Motor neuron (in vitro differentiated cells): ENCODE measurements at places on chromosomes 2 and 18.
A peak's percentile ranks its signal among the peaks of the same experiment; 100 is the strongest.

DNA sequence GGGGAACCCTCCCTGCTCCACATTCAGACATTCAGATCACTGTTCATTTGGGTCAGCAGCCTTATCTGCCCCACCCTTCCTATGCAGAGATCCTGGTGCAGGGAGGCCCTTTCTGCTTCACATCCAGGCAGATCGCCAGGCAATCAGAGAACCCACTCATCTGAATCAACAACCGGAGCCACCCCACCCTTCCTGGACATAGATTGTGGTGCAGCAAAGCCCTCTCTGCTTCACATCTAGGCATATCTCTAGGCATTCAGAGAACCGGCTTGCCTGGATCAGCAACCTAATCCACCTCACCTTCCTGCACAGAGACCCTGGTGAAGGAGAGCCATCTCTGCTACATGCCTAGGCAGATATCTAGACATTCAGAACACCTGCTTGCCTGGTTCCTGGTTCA lies 184.5 kb upstream of the CNTNAP5 start:
- ATAC-seq = no peak

DNA sequence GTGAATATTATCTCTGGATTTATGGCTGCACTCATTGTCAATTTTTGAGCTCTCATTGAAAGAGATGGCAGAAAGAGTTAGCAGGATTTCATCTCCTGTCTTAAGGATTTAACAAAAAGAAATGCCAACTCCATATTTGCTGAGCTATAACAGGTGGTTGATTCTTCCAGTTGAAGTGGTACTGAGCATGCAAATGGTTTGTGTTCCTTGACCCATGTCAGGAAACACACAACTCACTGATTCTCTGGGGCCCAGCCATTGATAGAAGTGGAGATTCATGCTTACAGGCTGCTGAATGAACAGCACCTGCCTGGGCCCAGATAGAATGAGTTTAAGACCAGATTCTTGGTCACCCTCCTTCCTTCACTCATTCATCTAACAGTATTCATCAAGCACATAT lies 128.8 kb downstream of the CERS6 start:
- no peak for ATAC-seq

DNA sequence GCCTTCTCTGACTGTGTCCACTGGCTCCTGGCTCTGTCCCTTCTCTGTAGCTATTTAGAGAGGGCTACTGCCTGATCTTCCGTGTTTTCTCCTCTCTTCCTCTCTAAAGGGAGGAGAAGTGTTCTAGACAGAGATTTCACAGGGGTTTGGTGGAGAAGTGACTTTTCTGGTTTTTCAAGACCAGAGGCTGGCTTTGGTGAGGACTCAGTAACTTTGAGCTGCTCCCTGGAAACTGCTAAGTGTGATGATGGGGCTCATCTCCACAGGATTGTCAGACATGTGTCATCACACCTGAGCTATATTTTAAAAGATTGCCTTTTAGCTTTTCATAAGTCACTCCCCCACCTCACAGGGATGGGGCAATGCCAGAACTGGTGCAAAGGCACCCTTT lies 6.2 kb downstream of the MAL start:
- no peak for ATAC-seq

GRCh38 chr2:201257956-201258665 lies 2.2 kb upstream of the CASP8 start:
- peak; percentile 73 for ATAC-seq

DNA sequence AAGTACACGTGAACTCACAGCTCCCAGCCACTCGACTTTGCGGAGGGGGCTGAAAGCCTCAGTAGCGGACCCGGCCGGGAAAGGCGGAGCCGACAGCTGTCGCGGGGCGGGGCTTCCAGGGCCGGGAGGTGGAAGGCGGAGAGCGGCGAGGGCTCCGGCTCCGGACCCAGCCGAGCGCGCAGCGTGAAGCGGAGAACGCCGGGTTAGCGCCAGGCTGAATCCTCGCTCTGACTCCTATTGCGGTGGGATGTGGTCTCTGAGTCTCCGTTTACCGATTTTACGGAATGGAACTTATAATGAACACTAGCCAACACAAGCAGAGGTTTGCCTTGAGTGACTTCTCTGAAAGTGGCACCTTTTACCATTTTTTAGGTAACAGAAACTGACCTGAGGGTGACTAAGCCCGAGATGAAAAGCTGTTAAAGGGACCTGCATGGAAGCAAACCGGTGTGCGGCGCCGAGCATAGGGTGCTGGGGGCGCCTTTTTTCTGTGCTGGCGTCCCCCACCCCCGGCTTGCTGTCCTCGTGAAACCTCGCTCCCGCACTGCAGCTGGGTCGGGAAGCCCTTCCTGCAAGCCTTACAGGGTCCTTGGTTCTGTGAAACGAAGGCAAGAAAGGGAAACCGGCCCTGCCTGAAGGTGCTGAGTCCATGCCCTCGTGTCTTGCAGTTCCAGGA lies 72.9 kb downstream of the EN1 start:
- ATAC-seq = peak; percentile 98

GRCh38 chr2:222456479-222457077 lies 32.2 kb downstream of the SGPP2 start:
- ATAC-seq = no peak

DNA sequence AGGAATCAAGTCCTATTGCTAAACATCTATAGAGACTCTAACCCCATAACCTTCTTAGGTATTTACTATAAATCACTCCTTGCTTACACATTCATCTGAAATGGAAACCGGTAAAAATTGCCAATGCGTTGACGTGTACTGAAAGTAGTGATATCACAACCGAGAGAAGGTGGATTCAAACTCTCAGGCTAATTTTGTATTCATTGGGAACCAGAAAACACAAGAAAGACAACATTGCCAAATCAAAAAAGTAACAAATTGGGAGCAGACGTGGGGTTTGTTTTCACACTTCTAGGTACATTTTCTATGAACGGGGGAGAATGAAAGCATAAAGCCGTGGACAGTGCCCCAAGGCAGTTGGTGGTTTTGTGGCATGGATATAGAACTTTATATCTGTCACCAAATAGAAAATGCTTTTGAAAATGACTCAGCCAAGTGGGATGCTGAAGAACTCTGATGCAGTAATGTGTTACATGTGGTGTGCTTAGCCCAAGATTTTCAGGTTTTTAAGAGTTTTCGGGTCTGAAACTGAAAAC lies 155.1 kb upstream of the RASGRP3 start:
- no peak for ATAC-seq

GRCh38 chr2:8252997-8253694 lies 428.7 kb upstream of the ID2 start:
- ATAC-seq = peak; percentile 58

DNA sequence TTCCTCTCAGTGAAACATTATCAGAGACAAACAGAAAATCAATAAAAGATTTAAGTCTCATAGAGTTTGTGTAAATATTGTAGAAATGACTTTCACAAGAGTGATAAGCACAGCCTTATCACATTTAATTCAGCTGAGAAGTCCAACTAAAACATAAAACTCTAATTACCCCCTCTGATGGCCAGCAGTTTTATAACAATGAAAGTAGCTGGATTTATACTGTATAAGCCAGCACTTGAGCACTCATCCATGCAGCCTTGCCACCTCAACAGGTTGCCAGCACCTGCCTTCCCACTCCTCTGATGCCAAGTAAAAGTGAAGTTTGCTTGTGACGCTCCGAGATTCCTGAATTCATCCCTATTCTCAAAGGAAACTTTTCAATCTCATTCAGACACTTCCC lies 103.0 kb upstream of the STK39 start:
- ATAC-seq = no peak

GRCh38 chr2:41896186-41896846 lies 151.5 kb upstream of the PKDCC start:
- ATAC-seq = no peak

DNA sequence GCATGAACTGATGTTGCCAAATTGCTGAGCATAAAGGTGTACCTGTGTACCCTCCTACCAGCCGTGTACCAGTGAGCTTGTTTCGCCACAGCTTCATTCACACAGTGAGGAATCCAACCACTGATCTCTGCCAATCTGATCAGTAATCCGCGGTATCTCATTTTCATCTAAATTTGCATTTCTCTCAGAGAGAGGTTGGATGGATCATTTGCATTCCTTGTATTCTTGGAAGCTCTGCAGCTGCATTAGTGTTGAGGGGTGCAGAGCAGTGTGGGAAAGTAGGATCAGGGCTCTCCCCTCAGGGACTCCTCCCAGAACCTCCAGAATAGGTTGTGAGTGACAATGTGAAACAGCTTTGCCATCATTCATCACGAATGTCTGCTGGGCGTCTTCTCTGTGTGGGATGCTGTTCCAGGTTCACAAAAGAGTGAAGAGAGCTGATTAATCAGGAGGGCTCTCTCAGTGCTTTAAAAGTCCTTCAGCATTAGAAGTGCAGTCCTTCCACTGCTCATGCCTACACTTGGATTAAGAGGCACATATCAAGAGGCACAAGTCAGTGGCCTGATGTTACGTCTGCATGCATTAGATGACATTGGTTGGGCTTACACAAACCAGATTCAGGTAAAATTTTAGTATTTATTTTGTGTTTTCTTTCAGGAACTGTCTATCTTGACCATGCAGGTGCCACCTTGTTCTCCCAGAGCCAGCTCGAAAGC lies 7.5 kb downstream of the MOCOS start:
- ATAC-seq = no peak

DNA sequence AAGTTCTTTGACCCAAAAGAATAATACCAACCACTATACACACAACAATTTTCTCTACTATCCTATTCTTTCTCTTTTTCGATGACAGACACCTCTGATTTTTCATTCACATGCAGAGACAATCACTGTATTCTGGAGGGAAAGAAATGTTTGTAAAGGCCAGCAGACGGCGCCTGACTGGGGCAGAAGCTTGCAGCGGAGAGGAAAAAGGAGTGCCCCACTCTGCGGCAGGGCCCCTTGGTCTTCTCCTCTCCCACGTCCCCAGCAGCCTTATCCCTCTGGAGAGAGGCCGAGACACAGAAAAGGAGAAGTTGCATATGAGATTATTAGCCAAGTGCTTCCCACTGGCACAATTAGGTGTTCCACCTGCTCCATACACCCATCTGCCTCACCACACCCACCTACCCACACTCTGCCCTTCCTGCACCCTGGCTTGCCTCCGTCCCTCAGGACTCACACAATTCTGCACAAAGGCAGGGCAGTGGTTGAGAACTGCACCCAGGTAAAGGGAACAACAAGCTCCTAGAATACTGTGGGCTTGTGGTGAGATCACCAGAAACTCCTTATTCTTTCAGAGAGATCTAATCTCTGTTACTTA lies 687.3 kb downstream of the NRXN1 start:
- peak; percentile 30 for ATAC-seq

DNA sequence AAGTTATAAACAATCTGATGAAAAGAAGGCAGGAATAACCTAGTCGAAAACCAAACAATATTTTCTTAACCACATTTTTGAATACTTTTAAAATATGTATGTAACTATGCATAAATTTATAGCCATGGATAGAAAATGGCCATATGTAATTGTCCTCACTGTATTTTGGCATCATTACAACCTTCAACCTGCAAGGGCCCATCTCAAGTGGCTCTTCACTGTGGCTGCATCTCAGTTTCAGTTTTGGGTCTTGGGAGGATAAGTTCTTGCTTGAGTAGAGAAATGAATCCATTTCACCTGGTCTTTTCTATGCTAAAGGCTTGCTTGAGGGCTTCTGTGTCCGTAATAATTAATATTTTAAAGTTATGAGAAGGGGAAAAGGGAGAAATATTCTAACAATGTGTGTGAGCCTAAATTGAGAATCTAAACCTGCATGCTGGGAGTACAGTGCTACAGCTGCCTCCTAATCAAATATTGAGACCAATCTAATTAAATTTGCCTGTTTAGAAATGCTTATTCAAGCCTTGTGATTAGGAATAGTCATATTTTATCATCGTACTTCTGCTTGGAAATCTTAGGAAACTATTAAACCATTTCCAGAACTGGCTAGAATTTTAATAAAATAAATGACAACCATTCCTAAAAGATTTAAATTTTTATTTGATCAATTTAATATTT lies 92.5 kb downstream of the EML4 start:
- ATAC-seq = no peak

- no peak for ATAC-seq
These were observed 113.7 kb downstream of the TTC27 start for GRCh38 chr2:32741575-32741974.

DNA sequence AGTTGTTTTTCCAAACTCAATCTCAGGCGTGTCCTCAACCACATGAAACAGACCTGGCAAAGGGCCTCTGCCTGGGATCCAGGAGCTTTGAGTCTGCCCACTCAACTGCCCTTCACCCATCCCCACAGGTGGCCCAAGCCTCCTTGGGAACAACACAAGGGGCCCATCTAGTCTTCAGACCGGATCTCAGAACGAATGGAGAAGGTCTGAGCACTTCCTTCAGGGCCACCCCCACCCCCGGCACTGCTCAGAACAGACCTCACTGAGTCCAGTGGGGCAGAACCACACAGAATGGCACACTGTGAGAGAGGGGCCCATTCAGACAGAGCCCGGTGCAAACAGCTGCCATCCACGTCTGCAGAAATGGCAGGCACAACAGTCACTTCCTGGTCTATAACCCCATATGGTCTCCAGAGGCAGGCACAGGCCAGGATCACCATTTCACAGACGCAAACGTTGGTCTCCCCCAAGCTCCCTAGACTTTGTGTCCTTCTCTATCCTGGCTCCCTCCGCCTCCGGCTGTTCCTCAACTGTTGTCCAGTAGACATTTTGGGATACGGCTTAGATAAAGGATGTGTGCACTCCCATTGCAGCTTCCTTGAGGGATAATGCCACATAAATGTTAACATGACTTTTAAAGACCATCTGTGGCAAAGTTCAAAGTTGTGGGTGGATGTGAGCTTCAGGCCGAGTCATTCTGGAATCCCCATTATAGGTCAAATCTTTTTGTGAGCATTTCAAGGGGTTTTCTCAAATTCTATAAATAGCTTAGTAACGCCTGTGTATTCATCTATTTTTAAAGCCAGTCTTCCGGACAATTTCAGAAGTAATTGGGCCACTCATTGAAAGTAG lies 149.7 kb downstream of the SMAD7 start:
- ATAC-seq = no peak

DNA sequence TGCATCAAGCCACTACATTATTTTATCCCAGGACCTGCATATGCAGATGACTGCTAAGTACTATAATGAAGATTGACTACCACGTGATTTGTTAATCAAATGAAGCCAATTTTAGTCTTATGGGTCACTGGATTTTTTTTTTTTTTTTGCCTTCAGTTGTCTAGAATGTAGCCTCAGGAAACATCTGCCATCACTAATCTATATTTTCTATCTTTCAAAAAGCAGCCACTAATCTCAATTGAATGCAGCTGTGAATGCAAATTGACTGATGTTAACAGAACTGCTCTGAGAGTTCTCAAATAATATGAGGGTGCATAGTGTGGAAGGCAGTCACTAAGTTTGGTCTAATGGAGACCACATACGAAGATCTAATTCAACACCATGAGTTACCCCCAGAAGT lies 106.3 kb downstream of the ABCA12 start:
- no peak for ATAC-seq

DNA sequence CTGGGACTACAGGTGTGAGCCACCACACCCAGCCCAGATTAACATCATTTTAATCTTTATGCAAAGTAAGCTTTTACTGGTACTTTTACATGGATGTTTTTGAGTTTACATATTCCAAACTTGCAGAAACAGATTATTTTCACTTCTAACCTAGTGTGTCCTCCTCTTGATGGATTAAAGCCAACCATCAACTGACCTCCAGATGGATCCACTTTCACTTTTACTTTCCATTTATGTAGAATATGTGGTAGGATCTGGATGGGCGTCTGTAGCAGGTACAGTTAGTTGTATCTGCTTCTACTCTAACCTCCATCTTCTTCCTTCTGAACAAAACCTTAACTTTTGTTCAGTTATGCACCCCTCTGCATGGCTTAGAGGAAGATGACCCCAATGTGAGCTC lies 264.1 kb downstream of the CDH20 start:
- no peak for ATAC-seq

- no peak for ATAC-seq
These were observed 297.4 kb downstream of the CALCRL start for GRCh38 chr2:187150670-187151069.

GRCh38 chr2:200798514-200798913 lies 13.2 kb upstream of the BZW1 start:
- ATAC-seq = no peak
